ENCODE measurements at places on chromosomes 6 and 20.

DNA sequence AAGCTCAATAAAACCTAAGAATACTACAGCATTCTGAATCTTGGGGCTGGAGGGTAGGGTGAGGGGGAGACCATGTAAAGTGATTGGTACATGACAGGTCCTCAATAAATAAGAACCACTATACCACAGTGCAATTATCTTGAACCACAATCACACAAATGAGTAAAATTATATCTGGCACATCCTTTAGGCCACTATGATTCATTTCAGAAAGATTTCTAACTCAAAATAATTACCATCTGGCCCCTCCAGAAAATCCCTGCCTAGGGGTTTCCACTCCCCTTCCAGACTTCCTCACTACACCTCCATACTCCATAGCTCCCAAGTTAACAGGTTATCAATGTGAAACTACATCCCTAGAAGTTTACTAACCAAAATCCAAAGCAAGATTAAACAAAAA lies 19.7 kb downstream of the AKIRIN2 start:
- no peak for DNase-seq

GRCh38 chr20:38727607-38728190 lies 3.4 kb downstream of the SLC32A1 start:
- DNase-seq, result no peak

- no peak for DNase-seq
These were observed 10.5 kb downstream of the CRISP3 start for GRCh38 chr6:49733680-49734079.

DNA sequence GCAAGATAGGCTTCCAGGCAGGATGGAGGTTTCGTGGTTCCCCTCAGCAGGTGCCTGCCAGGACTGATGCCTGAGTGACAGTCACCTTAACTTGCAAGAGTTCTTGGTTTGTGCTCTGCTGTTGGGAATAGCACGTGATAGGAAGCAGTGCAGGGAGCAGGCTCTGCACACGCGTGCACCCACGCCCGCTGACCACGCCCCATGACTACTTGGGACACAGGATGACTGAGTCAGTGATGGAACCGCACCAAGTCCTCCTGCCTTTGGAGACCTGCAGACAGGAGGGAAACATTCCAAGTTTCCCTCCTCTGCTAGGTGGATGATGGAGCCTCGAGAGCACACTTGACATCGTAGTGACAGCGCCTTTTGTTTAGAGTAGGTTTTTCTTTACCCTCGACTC lies 164.2 kb downstream of the DTNBP1 start:
- DNase-seq, result no peak

GRCh38 chr6:29759457-29759856 lies 36.2 kb downstream of the HLA-F start:
- no peak for DNase-seq

DNA sequence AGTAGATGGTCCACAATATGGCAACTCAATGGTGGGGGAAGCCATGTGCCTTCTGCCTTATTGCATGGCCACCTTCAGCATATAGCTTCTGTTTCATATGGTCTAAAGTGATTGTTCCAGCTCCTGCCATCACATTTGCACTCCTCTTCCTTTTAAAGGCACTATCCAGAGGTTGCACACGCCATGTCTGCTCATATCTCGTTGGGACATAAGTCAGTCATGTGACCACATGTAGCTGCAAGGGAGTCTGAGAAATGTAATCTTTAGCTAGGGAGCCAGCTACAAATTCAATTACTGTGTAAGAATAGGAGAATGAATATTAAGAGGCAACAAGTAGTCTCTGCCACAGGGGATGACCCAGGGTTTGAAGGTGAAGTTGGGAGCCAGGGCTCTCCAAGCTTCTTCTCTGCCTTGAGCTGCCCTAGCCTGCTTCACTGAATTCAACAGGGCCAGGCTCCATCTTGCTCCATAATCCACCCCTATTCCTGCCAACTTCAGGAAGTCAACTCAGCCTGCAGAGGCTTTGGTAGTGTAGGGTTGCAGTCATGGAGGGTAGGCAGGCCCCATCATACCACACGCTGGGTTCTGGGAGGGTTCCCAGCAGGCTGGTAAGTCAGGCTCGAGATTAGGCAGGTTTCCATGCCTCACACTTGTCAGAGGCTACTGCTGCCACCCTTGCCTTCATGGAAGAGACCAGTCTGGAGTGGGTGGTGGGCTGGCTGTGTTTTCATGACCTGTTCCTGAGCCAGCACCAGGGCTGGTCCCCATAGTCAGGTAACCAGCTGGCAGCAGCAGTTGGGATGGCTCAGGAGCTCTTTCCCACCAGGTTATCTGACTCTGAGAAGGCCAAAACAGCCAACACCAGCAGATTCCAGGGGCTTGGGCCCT lies 56.7 kb upstream of the SAYSD1 start:
- DNase-seq, result no peak

DNA sequence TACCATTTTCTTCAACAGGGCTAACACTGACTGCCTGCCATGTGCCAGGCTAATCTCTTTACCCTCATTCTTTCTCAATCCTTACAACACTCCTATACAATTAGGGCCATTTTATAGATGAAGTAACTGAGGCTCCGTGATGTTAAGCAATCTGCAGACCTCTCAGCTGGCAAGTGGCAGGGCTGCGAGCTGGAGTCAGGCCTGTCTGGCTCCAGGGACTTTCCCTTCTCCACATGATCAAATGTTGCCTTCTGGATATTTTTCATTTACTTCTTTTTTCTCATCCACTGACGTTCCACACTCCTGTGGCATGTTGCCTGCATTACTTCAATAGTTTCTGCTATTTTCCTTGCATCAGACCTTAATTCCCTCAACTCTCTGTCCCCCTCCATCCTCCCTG lies 55.2 kb upstream of the TAGAP start:
- no peak for DNase-seq

GRCh38 chr6:168919470-168920179 lies 334.0 kb downstream of the THBS2 start:
- DNase-seq, result no peak

DNA sequence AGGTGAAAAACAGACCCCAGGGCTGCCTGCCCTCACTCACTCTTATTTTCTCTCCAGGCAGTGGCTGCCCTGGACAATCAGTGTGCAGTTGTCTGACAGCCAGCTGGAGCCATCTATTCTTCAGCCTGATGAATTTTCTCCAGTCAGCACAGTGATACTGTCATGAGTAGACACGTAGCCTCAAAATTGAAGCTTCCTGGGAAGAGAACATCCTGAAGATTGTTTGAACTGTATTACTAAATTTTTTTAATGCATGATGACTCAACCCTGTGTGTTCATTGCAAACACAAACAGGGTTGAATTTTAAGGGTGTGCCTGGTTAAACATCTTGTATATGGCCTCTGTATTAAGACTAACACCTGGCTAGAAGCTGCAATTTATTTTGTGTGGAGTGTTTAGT lies 49.8 kb upstream of the STXBP5 start:
- no peak for DNase-seq

GRCh38 chr6:3745566-3746118 lies 5.9 kb downstream of the PXDC1 start:
- DNase-seq, result no peak

- DNase-seq, result no peak
These were observed 32.2 kb upstream of the FOXA2 start for GRCh38 chr20:22616551-22616950.

- no peak for DNase-seq
These were observed 227.5 kb upstream of the MYLIP start for GRCh38 chr6:15901141-15902115.

DNA sequence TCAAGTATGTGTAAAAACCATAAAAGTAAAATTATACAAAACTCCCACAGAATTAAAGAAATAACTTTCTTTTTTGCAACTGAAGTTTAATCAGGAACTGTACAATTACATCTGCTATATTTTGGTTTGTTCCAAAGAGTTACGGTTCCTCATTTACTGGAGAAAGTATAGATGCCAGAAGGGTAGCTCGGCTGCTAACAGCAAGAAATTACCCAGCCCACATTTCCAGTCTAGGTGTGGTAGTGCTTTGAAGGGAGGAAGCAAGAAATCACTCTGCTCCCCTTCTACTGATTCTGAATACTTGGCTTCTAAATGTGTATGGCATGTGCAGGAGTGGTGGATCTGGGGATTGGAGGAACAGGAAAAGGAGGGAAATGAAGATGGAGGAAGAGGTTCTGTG lies 441.3 kb downstream of the CDC5L start:
- DNase-seq, result no peak

DNA sequence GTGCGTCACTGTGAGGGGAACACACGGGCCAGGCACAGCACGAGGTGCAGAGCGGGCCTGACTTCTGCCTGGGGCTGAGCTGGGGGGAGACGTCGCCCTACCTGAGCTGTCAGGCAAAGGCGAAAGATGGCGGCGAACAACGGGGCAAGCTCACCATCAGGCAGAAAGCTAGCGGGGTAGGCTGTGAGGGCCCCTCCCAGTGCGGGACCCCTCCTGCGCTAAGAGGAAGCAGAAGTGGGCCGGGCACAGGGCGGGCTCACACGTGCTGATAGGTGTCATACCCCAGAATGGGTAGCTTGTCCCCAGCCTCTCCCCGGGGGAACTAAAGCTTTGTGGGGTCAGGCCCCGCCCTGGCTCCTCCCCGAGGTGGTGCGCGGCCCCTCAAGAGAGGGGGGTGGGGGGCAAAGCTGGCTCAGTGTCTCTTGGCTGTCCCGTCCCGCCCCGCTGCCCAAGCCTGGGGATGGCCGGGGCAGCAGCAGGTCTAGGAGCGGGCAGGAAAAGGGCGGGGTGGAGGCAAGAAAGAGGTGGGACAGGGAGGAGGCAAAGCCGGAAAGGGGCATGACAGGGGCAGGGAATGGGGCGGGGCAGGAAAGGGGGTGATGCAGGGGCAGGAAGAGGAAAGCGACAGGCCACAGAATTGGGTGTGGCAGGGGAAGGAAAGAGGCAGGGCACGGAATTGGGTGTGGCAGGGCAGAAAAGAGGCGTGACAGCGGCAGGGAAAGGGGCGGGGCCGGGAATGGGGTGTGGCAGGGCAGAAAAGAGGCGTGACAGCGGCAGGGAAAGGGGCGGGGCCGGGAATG lies 14.7 kb downstream of the UCKL1 start:
- no peak for DNase-seq

DNA sequence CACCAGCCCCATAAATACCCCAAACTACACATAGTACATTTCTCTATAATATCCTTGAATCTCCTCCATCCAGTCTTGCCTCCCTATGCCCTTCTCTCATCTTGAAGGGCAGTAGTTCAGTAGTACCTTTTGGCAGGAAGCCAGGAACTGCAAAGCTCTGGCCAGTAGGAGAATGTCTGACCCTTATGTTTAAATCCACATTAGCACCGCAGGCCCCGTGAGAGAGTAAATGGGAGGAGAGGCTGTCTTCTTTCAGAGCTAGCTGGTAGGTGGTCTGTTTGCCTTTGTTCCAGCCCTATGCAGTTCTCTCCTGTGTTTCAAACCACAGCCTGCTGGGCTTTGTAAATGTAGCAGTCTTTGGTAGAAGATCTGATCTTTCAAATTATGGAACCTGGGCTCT lies 690.7 kb downstream of the DOK5 start:
- no peak for DNase-seq

DNA sequence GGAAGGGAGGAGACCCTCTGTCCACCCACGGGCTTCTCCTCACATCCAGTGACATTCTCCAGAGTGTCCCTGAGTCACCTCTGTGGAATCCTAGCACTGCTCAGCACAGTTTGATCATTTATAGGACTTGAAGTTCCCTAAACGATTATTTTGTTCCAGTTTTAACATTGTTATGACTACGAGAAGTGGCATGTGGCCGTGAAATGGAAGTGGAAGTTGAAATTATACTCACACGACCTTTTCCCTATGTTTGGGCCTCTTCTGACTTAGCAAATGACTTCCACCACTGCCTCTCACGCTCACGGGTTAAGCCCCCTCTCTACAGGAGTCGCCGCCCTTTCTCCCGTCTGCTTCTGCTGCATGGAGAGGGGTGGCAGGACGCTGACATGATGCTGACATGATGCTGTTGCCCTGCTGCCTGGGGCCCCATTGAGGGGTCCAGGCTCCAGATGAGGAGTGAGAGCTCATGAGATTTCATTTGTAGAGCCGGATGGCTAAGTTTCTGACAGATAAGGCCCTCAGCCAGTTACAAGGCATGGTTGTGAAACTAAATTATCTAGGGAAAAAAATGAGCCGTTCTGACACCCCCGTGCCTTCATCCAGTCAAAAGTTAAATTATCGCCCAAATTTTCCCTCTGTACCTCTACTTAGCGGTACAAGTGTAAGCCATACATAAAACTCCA lies 153.6 kb upstream of the UST start:
- peak; percentile 29 for DNase-seq

DNA sequence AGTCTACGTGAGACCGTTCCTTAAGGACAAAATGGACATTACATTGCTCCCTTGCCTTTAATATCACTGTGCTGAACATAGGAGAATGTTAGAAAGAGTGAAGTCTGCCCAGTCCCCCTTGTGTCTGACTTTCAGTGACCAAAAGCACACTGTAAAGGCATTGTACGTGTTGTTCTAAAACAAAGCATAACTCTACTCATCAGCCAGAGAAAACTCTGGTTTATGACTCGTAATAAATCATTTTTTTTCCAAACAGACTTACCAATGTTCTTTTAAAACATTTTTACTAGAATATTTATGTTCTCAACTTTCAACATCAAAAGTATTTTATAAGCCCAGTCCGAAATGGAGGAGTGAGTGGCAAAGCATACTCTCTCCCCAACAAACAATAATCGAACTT lies 262.5 kb downstream of the GJA1 start:
- no peak for DNase-seq

GRCh38 chr6:33755070-33755869 lies 8.6 kb upstream of the IP6K3 start:
- DNase-seq, result no peak

GRCh38 chr20:61753316-61753942 lies 312.3 kb downstream of the TAF4 start:
- DNase-seq, result peak; percentile 33

GRCh38 chr6:42367353-42368011 lies 84.2 kb downstream of the TRERF1 start:
- DNase-seq, result no peak

- DNase-seq, result no peak
These were observed 9.7 kb downstream of the RPS6KA2 start for GRCh38 chr6:166617359-166617758.

DNA sequence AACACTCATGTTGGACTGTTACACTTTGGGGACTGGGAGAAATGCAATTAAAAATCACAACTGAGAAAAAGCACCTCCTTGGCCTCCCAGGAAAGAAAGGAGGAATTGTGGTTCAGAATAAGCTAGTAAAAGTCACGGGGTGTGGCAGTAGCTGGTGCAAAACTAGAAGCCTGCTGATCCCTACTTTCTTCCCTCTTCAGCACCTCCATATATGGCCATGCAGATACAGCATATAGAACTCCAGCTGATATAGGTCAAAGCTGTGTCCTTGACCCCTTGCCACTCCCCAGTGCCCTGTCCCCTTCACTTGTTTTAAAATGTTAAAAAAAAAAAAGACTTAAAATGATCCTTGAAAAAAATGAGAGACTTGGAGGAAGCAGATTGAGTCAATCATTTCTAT lies 5.5 kb upstream of the FLRT3 start:
- no peak for DNase-seq

- DNase-seq, result no peak
These were observed 70.1 kb upstream of the BMP2 start for GRCh38 chr20:6697228-6697972.

- peak; percentile 0 for DNase-seq
These were observed 35.4 kb upstream of the VSTM2L start for GRCh38 chr20:37867289-37868195.

GRCh38 chr20:63937596-63937995 lies 18.6 kb downstream of the UCKL1 start:
- DNase-seq, result no peak

GRCh38 chr6:2843138-2843740 lies 1.6 kb upstream of the SERPINB1 start:
- no peak for DNase-seq
